Progenitor cell of endocrine pancreas (in vitro differentiated cells): ENCODE measurements at places on chromosomes 7 and 10.

DNA sequence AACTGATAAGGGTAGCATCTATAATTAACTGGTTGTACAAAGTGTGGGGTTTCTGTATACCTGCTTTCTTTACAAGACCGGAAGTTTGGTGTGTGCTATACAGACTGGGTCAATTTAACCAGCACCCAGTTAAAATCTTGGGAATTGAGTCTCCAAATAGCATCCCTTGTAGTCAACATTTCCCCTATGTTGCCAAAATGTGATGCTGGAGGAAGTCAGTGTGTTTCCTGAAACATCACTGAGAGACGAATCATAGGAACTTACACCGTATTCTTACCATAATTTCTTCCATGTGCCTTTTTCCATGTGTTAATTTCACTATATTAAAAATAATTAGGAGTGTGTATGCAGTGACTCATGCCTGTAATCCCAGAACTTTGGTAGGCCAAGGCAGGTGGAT is 1.7 kb downstream of the AKR1C4 start:
- no peak for DNase-seq

GRCh38 chr10:33125522-33126517 is 167.8 kb upstream of the ITGB1 start:
- no peak for DNase-seq

DNA sequence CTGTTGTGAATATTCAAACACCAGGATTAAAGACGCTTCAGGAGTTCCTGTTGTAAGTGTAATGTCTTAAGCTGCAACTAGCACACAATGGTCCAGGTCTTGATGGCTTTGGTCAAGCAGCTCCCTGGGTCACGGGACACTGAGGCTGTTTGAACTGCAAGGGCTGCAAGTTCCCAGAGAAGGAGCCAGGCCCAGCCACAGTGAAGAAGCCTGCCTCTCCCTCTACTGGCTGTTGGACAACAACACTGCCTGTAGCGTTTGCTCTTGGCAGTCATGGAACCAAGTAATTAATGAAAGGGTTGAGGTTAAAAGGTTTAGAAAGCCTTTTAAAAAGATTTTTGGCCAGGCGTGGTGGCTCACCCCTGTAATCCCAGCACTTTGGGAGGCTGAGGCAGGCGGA is 31.9 kb upstream of the GUSB start:
- DNase-seq = no peak

DNA sequence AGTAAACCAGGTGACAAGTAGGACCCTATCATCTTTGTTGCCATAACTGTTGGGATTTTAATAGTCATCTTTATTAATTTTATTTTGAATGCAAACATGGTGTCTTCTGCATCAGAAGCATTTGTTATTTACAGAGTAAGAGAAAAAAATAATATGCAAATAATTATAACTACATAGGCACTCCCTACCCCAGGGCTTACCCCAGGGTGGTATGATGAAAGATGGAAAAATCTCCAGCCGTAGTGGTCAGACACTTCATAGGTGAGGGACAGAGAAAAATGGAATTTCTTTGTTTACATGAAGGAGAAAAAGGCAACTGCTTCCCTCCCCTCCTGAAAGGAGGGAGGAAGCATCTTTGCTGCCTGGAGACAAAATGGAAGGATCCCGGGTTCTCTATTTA is 29.7 kb downstream of the STOX1 start:
- DNase-seq = no peak

DNA sequence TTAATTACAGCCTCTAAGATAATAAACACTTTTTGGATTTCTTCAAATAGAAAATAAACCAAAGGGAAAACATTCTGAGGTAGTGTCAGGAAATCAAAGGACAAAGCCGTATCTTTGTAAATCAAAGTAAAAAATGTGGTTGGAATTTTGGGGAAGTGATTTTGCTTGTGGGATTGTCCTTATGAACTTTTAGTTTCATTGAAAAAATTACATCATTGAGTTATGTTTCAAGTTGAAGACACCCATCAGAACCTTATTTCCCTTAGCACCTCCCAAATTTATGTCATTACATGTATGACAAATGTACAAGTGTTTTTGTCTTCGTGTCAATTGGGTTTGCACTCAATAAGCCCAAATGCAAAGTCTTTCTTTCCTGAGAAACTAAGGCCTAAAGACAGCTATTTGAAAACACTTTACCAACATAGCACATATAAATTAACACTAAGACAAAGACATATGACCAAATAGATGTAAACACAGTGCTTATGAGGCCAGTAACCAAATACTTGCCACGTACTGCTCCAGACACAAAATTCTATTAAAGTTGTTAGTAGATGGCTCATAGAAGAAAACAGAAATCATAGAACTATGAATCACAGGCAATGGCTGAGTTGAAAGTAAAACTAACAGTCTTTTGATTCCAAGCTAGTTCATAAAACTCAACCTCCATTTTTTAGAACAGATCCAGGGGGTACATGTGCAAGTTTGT is 26.9 kb upstream of the LAMB4 start:
- DNase-seq = no peak
